ENCODE measurements at places on chromosomes 1 and 21. TPM values are rescaled to one million over a fixed set of nuclear protein-coding genes. Genes with fewer than 3 reads are reported as not detected.

SPRR5 gene
- not detected for total RNA-seq

C1orf141 gene
- not detected for total RNA-seq

RHD gene
- not detected for total RNA-seq

TNNT2 gene
- total RNA-seq = 0.58 TPM

SLAMF7 gene
- total RNA-seq = 2.2 TPM

ARHGEF11 gene
- total RNA-seq = 42.1 TPM

LIX1L gene
- 9.0 TPM for total RNA-seq

TNFRSF14 gene
- 142 TPM for total RNA-seq

CYP2J2 gene
- total RNA-seq = 31.1 TPM

JAM2 gene
- total RNA-seq = 3.5 TPM

OR6N1 gene
- total RNA-seq = not detected

LCE1D gene
- not detected for total RNA-seq

FOXD3 gene
- total RNA-seq = 0.75 TPM

SHISAL2A gene
- total RNA-seq = 0.34 TPM

GPR25 gene
- total RNA-seq = 0.64 TPM

FCRL6 gene
- not detected for total RNA-seq

ETV3L gene
- total RNA-seq = not detected

FAM3B gene
- 0.98 TPM for total RNA-seq

TTC22 gene
- 88.7 TPM for total RNA-seq

SFPQ gene
- 139 TPM for total RNA-seq

CFHR4 gene
- total RNA-seq = not detected

FCRL2 gene
- 1.2 TPM for total RNA-seq

RRP1 gene
- 18.5 TPM for total RNA-seq

CFAP107 gene
- total RNA-seq = not detected

DDAH1 gene
- total RNA-seq = 93.0 TPM

All from left colon (tissue), 2 donors.